ENCODE measurements at places on chromosomes 2 and 18. TPM values are rescaled to one million over a fixed set of nuclear protein-coding genes. Genes with fewer than 3 reads are reported as not detected.

Gene SLC35F6
- total RNA-seq, result 32.4 TPM

Gene CYRIA
- 0.53 TPM for total RNA-seq

Gene EFR3B
- total RNA-seq, result 10.0 TPM

Gene AGXT
- total RNA-seq, result not detected

Gene TTN
- 0.01 TPM for total RNA-seq

Gene ICOS
- total RNA-seq, result not detected

Gene TTL
- 41.8 TPM for total RNA-seq

Gene CDK15
- total RNA-seq, result not detected

Gene C2orf66
- not detected for total RNA-seq

Gene RNF144A
- 10.4 TPM for total RNA-seq

Gene SERPINB12
- not detected for total RNA-seq

Gene ADGRF3
- 0.11 TPM for total RNA-seq

Gene IL36RN
- total RNA-seq, result 0.12 TPM

Gene TEKT4
- not detected for total RNA-seq

Gene GALNT13
- 9.3 TPM for total RNA-seq

Gene CYP27A1
- total RNA-seq, result 0.18 TPM

Gene RNF152
- total RNA-seq, result 0.13 TPM

Gene TLX2
- 0.31 TPM for total RNA-seq

Gene SLC9A4
- total RNA-seq, result not detected

Gene CFC1
- total RNA-seq, result not detected

Gene TXNDC2
- total RNA-seq, result 0.17 TPM

Gene RAX
- total RNA-seq, result not detected

Gene POTEI
- not detected for total RNA-seq

Gene ZNF521
- not detected for total RNA-seq

Gene EN1
- 0.83 TPM for total RNA-seq

Gene REG3G
- total RNA-seq, result not detected

Gene SERPINB3
- total RNA-seq, result 0.06 TPM

Gene KRCC1
- total RNA-seq, result 13.6 TPM

Gene ACVR1C
- total RNA-seq, result 0.01 TPM
